ENCODE measurements at places on chromosomes 1 and 21. TPM values are rescaled to one million over a fixed set of nuclear protein-coding genes. Genes with fewer than 3 reads are reported as not detected.

- no peak for DNase-seq
Measured at GRCh38 chr1:146021050-146021445, 487 bp downstream of the HJV start.

DNA sequence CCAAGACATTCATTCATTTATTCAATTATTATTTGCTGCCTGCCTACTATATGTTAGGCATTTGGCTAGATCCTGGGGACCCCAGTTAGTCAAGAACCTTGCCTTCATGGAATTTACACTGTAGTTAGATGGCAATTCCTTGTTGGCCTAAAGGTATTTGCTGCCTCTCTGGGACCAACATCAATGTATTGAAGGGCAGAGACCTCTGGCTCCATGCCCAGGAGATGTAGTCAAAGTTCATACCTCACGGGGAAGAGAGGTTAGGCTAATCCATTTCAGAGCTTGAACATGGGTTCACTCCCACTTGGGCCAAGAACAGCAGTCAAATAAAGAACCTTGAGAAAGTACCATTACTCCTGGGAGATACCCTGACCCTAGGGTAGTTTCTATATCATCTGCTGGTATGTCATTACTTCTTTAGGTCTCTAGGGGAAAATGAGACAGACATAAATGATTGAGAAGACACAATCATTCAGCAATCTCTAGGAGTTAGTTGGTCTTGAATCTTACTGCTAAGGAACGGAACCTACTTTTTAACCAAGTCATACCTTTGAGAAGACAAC, 32.0 kb downstream of the SORT1 start:
- no peak for DNase-seq

FAM151A gene
- 38.1 TPM for polyA plus RNA-seq

ATXN7L2 gene
- 12.3 TPM for polyA plus RNA-seq

TMIGD3 gene
- 1.0 TPM for polyA plus RNA-seq

Data from renal cortex interstitium (tissue), 15 donors.